ENCODE measurements at places on chromosomes 2 and 18. TPM values are rescaled to one million over a fixed set of nuclear protein-coding genes. Genes with fewer than 3 reads are reported as not detected.
A peak's percentile ranks its signal among the peaks of the same experiment; 100 is the strongest.

STK39 gene
- total RNA-seq, result 26.6 TPM

GRCh38 chr2:234587341-234588053 is 90.6 kb upstream of the ARL4C start:
- DNase-seq, result peak; percentile 68

MYOM1 gene
- total RNA-seq, result 0.57 TPM

MRO gene
- 0.18 TPM for total RNA-seq

TNFAIP6 gene
- 0.75 TPM for total RNA-seq

CDK15 gene
- total RNA-seq, result 6.6 TPM

All from astrocyte (in vitro differentiated cells and primary cell).